NCI-H2081 treated with DMSO at 0.1 percent for 48 hours (cell line): ENCODE measurements at places on chromosomes 3 and 15.

DNA sequence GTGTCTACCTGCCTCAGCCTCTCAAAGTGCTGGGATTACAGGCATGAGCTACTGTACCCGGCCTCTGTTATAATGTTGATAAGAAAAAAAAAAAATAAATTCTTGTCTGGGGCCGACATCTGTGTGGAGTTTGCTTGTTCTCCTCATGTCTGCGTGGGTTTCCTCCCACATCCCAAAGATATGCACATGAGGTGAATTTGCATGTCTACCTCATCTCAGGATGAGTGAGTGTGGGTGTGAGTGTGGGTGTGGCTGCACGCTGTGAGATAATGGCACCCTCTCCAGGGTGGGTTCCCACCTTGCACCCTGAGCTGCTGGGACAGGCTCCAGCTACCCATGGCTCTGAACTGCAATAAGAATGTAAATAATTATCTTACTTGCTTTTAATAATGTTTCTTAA lies 25.9 kb upstream of the UACA start:
- no peak for DNase-seq

GRCh38 chr3:100454677-100455076 lies 37.7 kb upstream of the TMEM45A start:
- DNase-seq = no peak

DNA sequence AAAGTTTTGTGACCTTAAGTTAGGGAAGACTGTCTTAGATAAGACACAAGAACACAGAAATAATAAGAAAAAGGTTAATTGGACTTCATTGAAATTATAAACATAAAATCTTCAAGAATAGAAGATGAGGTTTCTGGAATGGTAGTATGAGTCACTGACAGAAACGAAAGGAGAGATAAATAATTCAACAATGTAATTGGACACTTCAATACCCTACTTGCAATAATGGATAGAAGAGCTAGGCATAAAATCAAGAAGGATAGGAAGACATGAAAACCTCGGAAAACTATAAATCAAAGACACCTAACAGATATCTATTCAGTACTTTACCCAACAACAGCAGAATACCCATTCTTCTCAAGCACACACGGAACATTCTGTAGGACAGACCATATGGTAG lies 15.9 kb upstream of the MFSD1 start:
- DNase-seq = no peak

GRCh38 chr15:70488002-70488605 lies 275.3 kb downstream of the UACA start:
- no peak for DNase-seq

GRCh38 chr3:9339761-9340471 lies 22.9 kb upstream of the THUMPD3 start:
- no peak for DNase-seq

- no peak for DNase-seq
Observed at GRCh38 chr3:107461721-107462120, 61.0 kb upstream of the BBX start.

DNA sequence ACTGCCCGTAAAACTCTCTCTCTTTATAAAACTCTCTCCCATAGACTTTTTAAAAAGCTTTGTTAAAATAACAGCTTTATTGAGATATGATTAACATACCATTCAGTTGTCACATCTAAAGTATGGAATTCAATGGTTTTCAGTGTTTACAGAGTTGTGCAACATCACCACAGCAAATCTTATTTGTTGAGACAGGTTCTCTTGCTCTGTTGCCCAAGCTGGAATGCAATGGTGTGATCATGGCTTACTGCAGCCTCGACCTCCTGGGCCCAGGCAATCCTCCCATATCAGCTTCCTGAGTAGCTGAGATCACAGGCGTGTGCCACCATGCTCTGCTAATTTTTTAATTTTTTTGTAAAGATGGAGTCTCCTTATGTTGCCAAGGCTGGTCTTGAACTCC lies 35.9 kb upstream of the TRAK1 start:
- no peak for DNase-seq

- no peak for DNase-seq
Observed at GRCh38 chr3:148643389-148643840, 54.3 kb upstream of the AGTR1 start.

DNA sequence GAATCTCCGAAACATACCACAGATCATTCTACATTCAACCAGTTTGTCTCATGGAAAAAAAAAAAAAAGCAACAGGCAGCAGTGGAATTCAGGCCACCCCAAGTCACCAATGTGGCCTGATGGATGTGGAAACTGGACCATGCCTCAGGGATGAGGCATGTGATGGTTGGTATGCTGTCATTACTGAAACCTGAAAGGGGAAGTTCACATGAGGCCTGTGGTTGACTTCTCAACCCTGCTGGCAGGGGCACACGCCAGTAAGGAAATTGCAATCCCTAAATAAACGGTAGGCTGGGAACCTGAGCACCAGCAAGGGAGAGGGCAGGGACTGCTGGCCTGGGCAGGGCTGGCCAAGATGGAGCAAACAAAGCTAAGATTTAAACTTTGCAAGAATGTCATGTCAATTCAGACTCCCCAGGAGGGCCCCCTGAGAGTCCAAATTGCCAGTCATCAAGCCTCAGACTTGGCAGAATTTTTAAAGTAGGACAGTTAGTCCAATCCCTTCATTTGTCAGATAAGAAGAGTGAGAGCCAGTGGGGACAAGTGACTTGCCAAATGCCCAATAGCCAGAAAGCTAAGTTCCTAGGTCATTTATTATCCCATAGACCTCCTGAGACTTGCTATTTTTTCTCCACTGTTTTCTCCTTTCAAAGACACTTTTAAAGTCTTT lies 310.4 kb downstream of the ERC2 start:
- no peak for DNase-seq

DNA sequence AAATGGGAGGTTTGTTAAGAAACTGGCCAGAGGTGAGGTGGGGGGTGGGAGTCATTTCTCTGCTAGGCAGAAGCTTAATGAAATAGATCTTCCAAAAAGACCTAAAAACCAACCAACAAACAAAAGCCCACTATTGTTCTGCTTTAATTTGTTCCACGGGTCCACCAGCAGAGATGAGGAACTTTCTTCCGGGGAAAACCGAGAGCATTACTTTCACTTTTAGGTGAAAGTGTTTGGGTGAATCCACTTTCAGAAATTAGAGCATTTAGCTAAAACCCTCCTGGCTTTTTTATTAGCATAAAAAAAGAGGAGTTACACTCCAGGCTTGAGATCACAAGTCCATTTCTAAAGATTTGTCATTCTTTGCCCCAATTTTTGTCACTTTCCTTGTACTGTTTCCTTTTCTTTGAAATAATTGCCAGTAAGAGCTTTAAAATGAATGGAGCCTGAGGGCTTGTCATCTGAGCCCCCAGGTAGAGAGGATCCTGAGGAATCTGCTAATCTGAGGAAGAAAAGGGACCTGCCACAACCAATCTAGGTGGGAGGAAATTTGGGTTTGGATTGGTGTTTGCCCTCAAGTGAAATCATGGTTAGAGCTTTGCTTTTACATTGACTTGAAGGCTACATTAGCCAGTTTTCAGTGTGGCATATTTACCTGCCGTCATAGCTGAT lies 667.6 kb downstream of the NAALADL2 start:
- DNase-seq = no peak

DNA sequence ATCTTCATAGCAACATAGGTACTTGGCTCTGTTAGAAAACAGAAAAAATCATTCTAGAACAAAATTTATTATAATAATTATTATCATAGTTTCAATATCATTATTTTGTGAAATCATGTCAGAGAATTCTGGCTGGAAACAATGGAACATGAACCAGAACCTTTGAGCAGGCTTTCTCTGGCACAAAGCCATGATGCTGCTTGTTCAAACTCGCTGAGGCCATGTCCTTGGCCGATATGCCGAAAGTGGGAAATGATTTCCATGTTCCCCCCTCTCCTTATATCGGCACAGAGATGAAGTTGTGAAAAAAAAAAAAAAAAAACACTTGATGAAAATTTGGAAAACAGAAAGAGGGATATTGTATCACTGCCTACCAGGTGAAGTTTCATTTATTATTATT lies 49.0 kb upstream of the MRPL3 start:
- DNase-seq = no peak

DNA sequence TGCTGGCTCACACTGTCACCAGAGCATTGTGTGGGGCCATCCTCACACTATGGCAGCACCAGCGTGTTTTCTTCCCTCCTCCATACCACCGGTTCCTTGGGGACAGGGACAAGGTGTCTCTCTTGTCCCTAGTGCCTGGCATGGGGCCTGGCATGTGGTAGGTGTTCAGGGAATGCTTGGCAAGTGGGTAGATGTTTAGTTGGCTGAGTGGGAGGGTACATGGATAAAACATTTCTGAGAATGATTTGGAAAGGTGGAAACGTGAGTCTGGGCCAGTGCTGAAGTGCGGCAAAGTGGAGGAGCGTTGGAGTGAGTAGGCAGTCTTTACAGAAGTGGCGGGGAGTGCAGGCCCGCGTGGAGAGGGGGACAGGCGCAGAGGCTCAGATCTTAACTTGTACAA lies 15.0 kb downstream of the SNAPC5 start:
- no peak for DNase-seq

DNA sequence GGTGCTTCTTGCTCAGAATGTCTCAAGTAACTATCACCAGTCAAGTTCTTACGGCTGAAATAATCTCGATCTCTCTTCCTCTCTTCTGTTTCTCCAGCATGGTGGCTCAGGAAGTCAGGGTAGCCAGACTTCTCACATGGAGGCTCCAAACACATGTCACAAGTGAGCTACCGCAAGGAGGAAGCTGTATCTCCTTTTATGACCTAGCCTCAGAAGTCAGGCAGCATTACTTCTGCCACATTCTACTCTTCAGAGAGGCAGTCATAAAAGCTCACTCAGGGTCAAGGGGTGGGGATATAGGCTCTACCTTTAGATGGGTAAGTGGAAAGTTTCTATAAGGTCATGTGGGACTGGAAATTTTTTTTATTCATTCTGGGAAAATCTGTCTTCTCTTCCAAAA lies 86.6 kb upstream of the NEO1 start:
- DNase-seq = no peak

GRCh38 chr3:13018561-13019242 lies 54.5 kb downstream of the IQSEC1 start:
- no peak for DNase-seq

- peak; percentile 89 for DNase-seq
Observed at GRCh38 chr15:36844534-36844998, 255.8 kb downstream of the MEIS2 start.

DNA sequence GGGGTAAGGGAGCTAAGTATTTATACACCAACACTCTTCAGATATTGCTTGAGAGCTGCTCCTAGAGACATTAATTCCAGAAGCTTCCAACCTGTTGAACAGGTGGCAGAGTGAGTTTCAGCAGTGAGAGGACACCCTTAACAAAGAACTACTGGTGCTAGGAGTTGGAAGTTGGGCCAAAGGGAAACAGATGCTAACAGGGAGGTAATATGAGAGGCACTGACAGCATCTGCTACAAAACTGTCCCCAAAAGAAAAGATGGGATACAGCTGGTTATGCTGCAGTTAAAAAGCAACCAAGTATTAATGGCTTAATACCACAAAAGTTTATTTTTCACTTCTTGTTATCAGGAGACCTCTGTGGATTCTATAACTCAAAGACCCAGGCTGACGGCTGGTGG lies 104.5 kb upstream of the SATB1 start:
- no peak for DNase-seq

DNA sequence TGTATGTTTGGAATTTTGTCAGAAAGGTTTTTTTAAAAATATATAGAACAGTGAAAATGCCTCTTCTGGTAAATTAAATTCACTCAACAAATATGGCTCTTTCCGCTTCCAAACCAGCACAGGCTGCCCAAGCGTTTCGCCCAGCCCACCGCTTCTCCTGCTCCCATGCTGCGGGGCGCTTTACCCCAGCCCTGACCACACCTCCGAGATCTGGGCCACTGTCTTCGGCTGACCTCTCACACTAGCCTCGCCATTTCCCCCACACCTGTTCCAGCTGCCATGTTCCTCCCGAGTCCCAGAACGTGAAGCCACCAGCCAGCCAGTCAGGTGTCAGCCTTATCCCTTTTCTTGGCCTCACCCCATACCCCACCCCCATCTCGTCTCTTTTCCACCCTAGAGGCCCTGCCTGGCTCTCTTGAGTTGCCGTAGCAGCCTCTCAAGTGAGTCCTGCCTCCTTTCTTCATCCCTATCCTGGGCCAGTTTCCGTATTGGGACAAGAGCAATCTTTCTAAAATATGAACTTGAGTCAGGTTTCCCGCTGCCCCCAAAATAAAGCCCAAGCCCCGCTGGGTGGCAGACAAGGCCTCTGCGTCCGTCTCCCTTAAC lies 46.5 kb downstream of the SLC12A8 start:
- DNase-seq = no peak

DNA sequence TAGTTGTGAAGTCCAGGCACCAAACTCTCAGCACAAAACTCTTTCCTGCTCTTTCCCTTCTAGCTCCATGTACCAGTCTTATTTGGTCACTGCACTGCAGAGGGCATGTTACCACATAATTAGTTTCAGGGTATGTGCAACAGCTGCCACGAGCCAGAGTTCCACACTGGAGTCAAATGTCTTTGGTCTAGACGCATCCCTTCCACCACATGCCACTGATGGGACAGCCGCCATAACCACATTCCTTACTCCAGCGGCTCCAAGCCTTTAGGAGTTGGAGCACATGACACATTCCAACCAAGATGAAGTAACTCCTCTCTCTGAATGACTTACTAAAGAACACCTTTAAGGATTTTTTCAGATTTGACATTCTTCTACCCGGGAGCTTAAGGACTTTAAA lies 153.4 kb downstream of the ERC2 start:
- DNase-seq = no peak

- DNase-seq = no peak
Observed at GRCh38 chr3:7841451-7841850, 660.2 kb upstream of the LMCD1 start.

GRCh38 chr15:74050127-74050526 lies 32.2 kb downstream of the GOLGA6A start:
- no peak for DNase-seq

DNA sequence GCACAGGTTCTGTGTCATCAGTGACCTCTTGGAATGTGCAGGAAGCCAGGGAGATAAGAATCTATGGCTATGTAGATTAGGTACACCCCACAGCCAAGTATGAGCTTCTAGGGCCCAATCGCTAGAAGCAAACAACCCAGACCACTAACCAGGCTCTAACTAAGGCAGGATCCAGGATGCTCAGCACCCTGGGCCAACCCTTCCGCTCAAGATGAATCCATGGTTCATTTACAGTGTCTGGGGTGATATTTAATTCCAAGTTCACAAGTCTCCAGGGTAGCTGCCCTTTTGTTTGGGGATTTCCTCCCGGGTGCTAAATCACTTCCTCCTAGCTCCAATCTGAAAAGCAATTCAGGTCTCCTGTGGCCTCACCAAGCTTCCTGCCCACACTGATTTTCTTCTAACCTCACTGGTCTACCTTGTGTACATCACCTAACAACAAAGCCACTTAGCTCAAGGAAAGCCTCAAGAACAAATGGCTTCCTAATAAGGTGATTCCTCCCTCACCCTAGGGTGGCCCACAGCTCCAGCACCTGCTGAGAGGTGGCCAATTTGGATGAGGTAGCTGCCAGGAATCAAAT lies 2.4 kb downstream of the EHD4 start:
- no peak for DNase-seq

DNA sequence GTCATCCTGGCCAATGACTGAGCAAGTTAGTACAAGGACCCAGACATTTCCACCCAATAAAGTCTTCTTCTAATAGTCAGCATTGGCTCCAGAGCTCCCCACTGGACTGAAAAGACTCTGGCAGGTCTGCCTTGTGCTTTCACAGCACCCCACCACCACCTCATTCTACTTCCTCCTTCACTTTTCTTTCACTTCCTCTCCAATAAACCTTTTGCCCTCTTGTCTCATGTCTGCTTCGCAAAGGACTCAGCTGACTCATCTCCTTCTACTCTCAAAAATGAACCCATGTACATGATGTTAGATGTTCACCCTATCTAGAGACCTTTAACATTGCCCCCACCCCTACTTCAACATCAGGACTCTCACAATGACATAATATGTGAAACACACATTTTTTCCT lies 181.0 kb upstream of the PPP2R3A start:
- no peak for DNase-seq

GRCh38 chr15:67072958-67073357 lies 7.6 kb downstream of the SMAD3 start:
- no peak for DNase-seq
